ENCODE measurements at places on chromosomes 7 and 10.

GRCh38 chr7:130914554-130915294 is 180.7 kb upstream of the KLF14 start:
- no peak for DNase-seq

GRCh38 chr7:22109761-22110160 is 164.1 kb upstream of the CDCA7L start:
- no peak for DNase-seq

GRCh38 chr10:120005207-120006201 is 113.0 kb downstream of the SEC23IP start:
- DNase-seq: no peak

DNA sequence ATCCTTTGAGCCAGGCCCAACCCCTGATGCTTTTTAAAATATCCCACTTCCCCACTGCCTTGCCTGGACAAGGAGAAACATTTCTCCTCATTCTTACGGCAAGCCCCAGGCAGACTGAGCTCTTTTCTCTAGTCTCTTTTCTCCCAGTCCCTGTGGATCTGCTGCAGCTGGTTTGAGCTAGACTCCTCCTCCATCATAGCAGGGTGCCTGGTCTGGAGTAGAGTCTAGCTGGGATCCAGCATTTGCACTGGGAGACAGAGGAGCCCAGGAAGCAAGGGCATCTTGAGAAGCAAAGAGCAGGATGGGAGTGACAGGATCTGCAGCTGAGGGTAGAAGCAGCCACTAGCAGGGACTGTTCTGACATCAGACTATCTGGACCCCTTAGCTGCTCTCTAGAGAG is 562.3 kb upstream of the COBL start:
- no peak for DNase-seq

GRCh38 chr7:48734695-48735406 is 189.5 kb upstream of the CDC14C start:
- no peak for DNase-seq

- no peak for DNase-seq
Observed at GRCh38 chr7:155483868-155484325, 26.0 kb downstream of the EN2 start.

DNA sequence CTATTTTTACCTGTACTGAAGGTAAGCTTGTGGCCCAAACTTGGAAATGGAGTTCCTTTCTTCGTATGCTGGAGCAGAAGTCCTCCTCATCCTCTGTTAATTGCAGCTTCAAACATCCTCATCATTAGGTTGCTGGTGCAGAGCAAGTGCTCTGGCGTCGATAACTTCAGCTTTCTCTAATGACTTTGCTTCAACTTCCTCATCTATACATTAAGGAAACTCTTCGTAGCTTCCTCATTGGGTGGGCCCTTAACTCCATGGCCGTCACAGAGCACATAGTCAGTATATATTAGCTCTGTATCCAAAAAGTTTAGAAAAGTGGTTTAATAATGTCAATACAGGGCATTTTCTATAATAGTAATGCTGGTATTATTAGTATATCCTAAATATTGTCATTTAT is 447.7 kb downstream of the SUGCT start:
- DNase-seq: no peak

- DNase-seq: no peak
Observed at GRCh38 chr10:101355072-101355706, 1.2 kb downstream of the BTRC start.

DNA sequence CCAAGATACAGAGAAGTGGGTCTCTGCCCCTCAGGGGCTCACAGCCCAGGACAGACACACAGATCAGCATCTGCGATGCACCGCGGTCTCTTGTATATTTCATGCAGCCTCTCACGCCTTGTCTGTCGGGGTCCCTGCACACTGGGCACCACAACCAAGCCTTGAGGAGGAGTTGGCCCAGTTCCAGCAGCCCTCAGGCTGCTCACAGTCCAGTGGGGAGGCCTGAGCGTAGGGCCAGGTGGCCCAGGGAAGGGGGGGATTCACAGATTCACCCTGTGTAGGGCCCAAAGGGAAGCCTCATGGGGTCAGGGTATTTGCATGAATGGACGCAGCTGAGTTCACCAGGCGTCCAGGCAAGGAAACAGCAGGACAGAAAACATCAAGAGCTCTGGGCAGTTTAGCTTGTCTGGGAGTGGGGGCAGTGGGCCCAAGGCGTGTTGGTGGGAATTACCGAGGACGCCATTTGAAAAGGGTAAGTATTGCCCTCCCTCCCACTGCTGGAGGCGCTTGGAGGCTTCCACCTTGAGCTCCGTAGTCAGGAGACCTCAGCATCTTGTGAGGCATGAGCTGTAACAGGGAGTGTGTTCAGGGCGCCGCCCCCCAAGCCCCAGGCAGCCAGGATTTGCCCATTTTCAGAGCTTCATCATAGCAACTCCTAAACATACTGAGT is 129.1 kb upstream of the CHST15 start:
- DNase-seq: no peak

- DNase-seq: no peak
Observed at GRCh38 chr10:15140698-15141097, 27.8 kb downstream of the NMT2 start.

DNA sequence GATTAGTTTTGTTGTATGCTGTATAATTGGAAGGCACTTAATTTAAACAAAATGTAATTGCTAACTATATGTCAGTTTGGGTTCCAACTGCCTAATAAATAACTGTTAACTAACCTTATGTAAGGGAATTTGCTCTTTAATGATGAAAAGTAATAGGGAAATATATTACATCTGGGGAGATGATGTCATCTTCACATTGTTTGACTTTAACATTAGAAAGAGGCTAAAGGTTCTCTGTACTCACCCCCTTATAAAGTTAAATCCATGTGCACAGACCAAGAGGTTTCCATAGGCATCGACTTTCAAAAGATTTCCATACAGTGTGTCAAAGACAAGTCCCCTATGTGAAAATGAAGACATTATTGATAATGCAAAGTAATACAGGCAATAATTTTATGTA is 87.6 kb downstream of the NT5C2 start:
- no peak for DNase-seq

DNA sequence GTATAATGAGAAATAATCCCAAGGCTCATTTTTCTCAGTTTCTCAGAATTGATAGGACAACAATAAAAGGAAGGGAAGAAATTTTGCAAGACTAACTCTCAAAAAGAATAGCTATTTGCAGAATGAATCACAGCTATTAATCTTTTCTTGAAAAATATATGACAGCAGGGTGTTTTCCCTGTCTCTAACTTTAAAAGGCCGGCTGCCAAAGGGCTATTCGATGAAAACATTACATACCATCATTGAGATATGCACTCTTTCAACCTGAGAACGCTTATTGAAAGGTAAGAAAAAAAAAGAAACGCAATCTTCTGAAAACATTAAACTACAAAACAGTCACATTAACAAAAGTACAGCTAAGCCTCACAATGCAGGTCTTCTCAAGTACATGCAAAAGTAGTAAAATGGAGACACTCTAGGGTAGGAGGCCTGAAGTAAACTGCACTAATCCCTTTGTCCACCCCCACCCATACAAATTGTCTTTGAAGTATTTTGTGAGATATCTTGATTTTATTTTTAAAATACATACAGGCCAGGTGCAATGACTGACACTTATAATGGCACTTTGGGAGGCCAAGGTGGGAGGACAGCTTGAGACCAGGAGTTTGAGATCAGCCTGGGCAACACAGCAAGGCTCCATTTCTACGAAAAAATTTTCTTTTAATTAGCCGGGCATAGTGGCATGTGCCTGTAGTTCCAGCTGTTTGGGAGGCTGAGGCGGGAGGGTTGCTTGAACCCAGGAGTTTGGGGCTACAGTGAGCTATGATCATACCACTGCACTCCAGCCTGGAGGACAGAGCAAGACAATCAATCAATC is 83.0 kb downstream of the PARD3 start:
- no peak for DNase-seq

Data from D721Med (cell line).